ENCODE measurements at places on chromosomes 6 and 20. TPM values are rescaled to one million over a fixed set of nuclear protein-coding genes. Genes with fewer than 3 reads are reported as not detected.

The HBS1L gene
- 123 TPM for total RNA-seq

The BTN1A1 gene
- not detected for total RNA-seq

The NCOA7 gene
- total RNA-seq = 28.6 TPM

The TNFRSF6B gene
- 3.0 TPM for total RNA-seq

The MROH8 gene
- total RNA-seq = 1.1 TPM

The NOX3 gene
- total RNA-seq = not detected

The CYP39A1 gene
- not detected for total RNA-seq

The SLC22A16 gene
- not detected for total RNA-seq

The SOBP gene
- total RNA-seq = 0.44 TPM

The HSPA1L gene
- total RNA-seq = 1.2 TPM

The PPP1R14C gene
- total RNA-seq = not detected

The SLC26A8 gene
- not detected for total RNA-seq

The PSORS1C2 gene
- total RNA-seq = not detected

The WFDC10B gene
- total RNA-seq = not detected
